ENCODE measurements at places on chromosomes 5 and 9.
A peak's percentile ranks its signal among the peaks of the same experiment; 100 is the strongest.

DNA sequence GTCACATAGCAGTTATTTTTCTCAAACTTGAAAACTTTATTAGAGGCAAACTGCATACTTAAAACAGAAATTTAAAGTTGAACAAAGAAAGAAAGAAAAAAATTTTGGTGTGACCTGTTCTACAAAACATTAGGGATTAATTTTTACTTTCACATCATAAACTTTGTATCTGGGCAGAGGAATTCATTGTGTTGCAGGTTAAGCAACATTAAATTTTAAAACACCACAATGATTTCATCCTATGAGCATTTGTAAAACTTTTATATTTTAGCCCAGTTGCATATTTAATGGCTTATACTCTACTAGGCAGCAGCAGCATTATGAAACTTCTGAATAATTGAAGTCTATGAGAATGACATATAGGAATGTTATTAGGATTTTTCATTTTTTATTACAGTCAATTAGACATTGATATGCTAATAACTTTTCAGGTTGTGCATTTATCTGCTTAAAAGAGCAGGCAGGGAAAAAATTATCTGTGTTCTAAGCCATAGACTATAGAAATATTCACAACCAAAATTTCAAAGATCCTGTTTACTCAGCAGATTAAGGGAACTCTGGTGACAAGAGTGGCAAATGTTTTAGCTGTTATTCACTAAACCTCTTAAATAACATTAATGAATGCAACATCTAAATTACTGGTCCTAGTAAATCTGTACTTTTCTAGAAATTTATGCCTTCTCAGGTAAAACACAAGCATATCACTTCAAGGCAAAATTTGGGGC lies 1088.5 kb upstream of the CDH6 start:
- DNase-seq: no peak

DNA sequence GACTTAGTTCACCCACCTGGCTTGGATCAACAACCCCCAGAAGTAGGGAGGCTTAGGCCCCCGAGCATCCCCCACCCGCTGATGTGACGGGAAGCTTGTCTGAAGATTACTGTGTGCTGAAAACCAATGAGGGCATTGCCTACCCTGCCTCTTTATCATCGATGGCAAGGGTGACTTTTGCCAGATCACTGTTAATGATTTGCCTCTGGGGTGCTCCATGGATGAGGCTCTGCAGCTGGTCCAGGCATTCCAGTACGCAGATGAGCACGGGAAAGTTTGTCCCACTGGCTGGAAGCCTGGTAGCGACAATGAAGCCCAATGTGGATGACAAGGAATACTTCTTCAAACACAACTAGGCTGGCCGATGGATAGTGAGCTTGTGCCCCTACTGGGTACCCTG lies 22.0 kb downstream of the RUFY1 start:
- no peak for DNase-seq

GRCh38 chr9:132582276-132582785 lies at the start of gene BARHL1:
Gene BARHL1 (plus strand): TSS chr9:132582606. CDS start chr9:132582798, 192 bp downstream.
- DNase-seq: no peak

- DNase-seq: no peak
Measured at GRCh38 chr9:13144166-13144775, 135.2 kb downstream of the MPDZ start.

DNA sequence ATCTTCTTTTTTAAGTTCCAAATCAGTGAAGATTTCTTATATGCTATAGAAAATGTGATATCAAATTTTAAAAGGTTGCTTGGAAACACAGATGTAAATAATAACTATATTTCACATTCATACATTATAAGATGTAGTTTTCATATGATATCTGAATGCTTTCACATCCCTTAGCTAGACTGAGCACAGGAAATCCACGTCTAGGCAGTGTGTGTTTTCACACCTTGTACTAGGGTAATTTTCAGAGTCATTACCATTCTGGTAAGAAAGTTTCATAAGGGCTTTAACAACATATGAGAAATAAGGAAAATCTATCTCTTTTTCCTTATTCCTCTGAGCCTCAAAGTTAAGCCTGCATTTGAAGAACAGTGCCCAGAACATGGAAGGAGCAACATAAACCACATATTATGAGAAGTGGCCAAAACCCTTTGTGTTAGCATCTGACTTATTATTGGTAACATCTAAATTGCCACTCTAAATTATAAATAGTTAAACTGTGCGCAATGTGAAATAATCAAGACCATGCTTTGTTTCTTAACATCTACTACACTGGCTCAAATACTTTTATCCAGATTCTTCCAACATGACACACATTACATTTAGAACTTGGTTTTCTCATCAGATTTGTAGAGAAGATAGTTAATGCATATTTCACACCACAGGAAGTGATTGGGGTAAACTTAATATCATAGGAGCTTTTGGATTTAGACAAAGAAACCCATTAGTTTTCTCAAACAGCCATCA lies 113.3 kb downstream of the PPP2R2B start:
- DNase-seq: no peak

- no peak for DNase-seq
Measured at GRCh38 chr9:113533335-113534225, 70.1 kb downstream of the RGS3 start.

GRCh38 chr9:71908825-71909224 lies 2.2 kb downstream of the ABHD17B start:
- DNase-seq: no peak

GRCh38 chr5:151434570-151435237 lies 12.7 kb upstream of the SLC36A1 start:
- DNase-seq: no peak

DNA sequence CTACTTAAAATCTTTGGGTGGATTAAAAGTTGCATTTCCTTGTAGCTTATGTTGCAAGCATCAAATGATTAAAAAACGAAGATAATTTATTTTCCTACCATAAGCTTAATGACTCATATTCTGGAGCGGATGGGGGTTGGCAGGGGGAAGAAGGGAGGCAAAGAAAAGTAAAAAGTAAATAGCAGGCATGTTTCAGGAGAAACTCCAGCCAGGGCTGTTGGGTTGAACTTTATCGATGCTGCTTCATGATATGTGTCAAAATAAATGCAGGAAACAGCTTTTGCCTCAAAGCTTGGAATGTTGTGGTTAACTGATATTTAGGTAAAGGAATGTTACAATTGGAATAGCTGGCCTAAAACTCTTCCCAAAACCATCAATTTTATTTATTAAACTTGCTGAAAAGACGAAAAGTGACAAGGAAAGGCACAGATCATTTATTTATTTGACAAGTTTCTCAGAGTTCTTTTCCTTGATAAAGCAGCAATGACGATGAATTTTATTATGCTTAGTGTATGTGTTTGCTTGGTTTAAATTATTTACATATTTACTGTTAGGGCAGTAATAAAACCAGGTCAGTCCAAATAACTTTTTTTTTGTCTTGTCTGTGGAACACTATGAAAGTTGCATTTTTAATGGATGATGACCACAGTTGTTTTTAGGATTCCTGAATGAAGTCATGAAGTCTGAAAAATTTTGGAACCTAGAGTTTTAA lies 177.9 kb downstream of the PCSK1 start:
- no peak for DNase-seq

DNA sequence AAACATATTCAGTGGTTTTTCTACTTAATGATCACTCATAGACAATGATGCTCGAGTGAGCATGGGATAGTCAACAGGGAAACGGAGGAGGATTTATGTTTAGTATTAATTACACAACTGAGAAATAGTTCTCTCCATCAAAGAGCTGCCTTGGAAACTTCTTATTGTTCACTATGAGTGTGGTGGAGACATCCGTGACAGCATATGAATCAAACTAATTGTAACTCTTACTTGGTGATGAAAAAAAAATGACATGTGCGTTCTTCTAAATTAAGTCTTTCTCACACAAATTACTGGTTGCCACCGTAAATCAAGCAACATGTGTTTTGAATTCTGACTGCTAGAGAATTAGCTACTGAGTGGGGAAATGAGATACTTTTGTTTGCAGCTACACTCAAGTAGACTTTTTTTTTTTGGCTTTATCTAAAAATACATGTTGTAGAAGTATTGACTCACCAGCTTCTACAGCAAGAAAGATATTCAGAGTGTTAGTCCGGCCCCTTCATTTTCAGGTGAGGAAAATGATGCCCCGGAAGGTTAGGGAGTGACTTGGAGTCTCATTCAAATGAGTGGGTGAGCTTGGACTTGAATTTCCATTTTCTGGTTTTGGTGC lies 179.4 kb downstream of the CFAP90 start:
- no peak for DNase-seq

GRCh38 chr5:144697847-144698262 lies 527.2 kb downstream of the KCTD16 start:
- DNase-seq: no peak

DNA sequence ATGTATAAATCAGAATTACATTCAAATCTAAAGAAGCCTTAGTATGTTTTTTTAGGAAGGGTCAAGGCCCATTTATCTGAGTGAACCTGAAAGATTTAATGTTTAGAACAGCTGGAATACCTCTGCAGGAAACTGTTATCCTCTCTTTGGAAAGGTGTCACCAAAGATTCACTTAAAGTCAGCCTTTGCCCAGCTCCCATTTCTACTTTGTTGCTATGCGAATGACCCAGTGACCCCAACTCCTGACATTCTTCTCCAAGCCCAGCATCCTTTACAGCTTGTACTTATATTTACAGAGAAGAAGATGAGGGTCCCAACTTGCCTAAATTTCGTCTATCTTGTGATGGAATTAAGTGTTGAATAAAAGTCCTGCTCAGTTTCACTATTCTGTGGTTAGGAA lies 1198.6 kb downstream of the CDH12 start:
- DNase-seq: no peak

GRCh38 chr5:35024911-35025510 lies 22.7 kb downstream of the AGXT2 start:
- no peak for DNase-seq

DNA sequence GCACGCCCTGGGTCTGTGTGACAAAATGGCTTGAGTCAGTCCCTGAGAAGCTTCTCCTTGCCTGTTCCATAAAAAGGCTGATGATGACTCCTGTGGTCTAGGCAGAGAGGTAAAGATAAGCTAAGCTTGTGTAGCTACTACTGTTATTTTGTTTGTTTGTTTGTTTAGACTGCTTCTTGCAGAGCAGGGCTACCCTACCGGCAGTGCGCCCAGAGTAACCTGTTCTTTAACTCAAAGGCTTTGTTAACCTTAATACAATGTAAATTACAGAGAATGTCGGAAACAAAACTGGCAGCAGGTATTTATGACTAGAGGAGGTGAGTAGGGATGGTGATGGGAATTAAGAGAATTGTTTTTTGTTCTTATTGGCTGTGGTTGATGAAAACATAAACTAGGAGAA lies 87.6 kb downstream of the F2RL2 start:
- no peak for DNase-seq

DNA sequence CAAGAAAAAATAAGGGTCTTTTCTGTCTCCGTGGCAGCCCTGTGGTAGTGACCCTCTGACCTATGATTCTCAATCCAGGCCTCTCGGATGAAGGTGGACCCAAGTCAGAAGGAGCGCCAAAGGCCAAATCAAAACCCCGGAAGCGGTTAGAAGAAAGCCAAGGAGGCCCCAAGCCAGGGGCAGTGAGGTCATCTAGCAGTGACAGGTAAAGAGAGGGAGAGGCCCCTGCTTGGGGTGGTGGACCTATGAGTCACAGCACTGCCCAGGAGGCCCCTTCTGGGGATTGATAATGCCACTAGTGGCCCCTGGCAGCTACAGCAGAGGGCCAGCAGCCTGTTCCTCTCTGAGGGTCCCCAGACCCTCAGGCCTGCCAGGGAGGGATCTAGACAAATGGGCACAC lies 6.4 kb upstream of the SLC2A8 start:
- no peak for DNase-seq

GRCh38 chr9:133162861-133163503 lies 732 bp downstream of the GBGT1 start:
- DNase-seq: no peak

DNA sequence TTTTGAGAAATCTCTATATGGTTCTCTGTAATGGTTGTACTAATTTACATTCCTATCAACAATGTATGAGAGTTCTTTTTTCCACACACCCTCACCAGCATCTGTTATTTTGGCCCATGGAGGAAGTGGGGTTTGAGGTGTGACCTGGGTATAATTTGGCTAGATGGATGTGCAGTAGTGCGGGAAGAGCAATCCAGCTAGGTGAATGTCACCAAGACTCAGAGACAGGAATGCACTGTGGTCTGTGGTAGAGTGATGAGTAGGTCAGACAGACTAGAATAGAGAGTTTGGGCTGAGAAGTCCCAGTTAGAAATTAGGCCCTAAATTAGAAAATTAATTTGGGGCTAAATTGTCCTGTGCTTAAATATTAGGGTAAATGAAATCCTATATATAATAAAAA lies 32.8 kb upstream of the PIP5K1B start:
- no peak for DNase-seq

- DNase-seq: no peak
Measured at GRCh38 chr5:72814104-72814503, 2.4 kb upstream of the TNPO1 start.

- DNase-seq: no peak
Measured at GRCh38 chr5:28542987-28543386, 1504.6 kb upstream of the CDH9 start.

DNA sequence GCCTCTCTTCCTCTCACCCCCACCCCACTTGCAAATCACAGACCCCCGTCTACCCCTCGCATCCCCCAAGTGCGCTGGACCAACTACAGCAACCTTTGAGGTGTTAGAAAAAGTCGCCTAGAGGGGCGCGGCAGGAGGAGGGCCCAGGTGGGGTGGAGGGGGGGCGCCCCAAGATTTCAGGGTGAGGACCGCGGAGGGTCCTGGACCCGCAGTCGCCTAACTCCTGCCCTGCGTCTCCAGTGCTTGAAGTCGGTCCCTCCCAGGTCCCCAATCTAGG lies 379 bp upstream of the EGFLAM start:
- DNase-seq: no peak

- DNase-seq: peak; percentile 12
Measured at GRCh38 chr5:42912184-42912798, 100.6 kb upstream of the SELENOP start.

DNA sequence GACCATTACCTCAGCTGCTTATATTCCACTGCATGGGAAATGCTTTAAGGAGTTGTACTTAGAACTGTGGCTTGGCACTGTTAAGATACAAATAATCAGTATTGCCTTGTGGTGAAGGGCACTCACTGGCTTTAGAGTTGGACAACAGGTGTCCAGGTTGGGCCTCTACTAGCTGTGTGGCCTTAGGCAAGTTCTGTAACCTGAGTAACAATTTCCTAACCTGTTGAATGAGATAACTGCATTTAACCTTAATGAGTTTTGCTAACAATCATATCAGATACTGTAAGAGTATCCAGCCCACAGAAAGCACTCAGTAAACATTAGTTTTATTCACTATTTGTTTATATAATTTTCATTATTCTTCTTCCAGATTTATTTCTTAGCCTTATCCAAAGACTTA lies 17.2 kb upstream of the HK3 start:
- no peak for DNase-seq

Data from stimulated activated CD4-positive, alpha-beta T cell treated with anti-CD3 and anti-CD28 coated beads, Interleukin-1b, Interleukin-23, amount 100 ng/mL, for 24 hours (primary cell).